Heart left ventricle (tissue), 16 donors: ENCODE measurements at places on chromosomes 3 and 15. TPM values are rescaled to one million over a fixed set of nuclear protein-coding genes. Genes with fewer than 3 reads are reported as not detected.

NGLY1 gene
- 18.5 TPM for total RNA-seq

MYZAP gene
- total RNA-seq: 1,040 TPM

SATB1 gene
- 39.9 TPM for total RNA-seq

MB21D2 gene
- total RNA-seq: 4.5 TPM

- H3K4me1 ChIP-seq: peaks cover 16% of the 10 kb centered on the region
- H3K4me3 ChIP-seq: no peak overlapping the region
- H3K27me3 ChIP-seq: no peaks in the 10 kb centered on the region
- no peaks in the 10 kb centered on the region for H3K36me3 ChIP-seq
- peak overlapping the region; percentile 14 for H3K27ac ChIP-seq
Observed at GRCh38 chr3:100257586-100257985, 3.2 kb upstream of the TBC1D23 start.

- no peak for DNase-seq
- no peaks in the 10 kb centered on the region for H3K27me3 ChIP-seq
- no peak overlapping the region for H3K27ac ChIP-seq
- no peaks in the 10 kb centered on the region for H3K4me1 ChIP-seq
- no peaks in the 10 kb centered on the region for H3K36me3 ChIP-seq
Observed at GRCh38 chr3:42276141-42277132, 10.5 kb upstream of the CCK start.

GRCh38 chr3:27633224-27633545 is 88.9 kb downstream of the EOMES start:
- no peak for DNase-seq
- no peaks in the 10 kb centered on the region for H3K36me3 ChIP-seq
- peak overlapping the region; percentile 17 for H3K27ac ChIP-seq
- H3K27me3 ChIP-seq: no peaks in the 10 kb centered on the region

DNA sequence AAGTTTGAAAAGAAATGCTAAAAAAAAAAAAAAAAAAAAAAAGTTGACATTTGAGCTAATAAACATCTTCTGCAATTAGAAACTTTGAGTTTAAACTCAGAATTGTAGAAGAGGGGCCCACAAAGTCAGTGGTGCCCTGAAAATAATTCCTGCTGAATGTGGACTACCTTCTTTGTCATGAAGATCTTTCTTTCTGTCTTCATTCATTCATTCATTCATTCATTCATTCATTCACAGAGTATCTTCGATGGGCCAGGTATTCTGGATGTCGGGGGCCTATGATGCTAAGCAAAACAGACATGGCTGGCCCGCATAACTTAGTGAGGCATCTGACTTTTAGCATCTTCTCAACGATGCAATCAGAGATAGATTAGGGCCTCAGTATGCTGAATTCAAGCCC is 24.6 kb downstream of the ETV5 start:
- H3K27ac ChIP-seq: no peak overlapping the region
- no peak for DNase-seq
- H3K4me1 ChIP-seq: no peaks in the 10 kb centered on the region
- no peak overlapping the region for H3K4me3 ChIP-seq
- H3K27me3 ChIP-seq: no peaks in the 10 kb centered on the region

- DNase-seq: no peak
- no peaks in the 10 kb centered on the region for H3K36me3 ChIP-seq
- no peak overlapping the region for H3K27ac ChIP-seq
- H3K4me3 ChIP-seq: no peak overlapping the region
- H3K4me1 ChIP-seq: no peaks in the 10 kb centered on the region
- H3K27me3 ChIP-seq: no peaks in the 10 kb centered on the region
Observed at GRCh38 chr3:148796799-148797198, 30.8 kb upstream of the CPB1 start.

DNA sequence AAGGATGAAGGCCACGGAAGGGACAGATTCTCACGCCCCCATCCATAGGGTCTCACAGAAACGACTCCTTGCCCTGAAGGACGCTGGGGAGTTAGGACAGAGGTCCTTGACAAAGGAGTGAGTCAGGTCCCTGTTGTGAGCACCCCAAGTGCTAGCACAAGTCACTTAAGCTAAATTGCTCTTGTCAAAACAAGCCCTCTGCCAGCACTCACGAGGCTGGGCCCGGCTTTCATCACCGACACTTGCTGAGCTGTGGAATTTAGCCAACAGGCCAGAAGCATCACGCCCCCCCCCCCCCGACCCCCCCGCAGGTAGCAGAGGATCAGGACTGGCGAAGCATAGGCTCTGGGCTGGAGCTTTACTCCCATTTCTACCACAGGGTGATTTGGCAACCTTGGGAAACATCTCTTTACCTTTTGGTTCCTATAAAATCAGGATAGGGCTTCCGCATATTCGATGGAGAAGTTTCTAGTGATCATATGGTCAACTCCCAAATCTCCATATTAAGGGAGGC is 75.4 kb downstream of the ADCY5 start:
- H3K4me1 ChIP-seq: peaks cover 46% of the 10 kb centered on the region
- H3K36me3 ChIP-seq: no peaks in the 10 kb centered on the region
- DNase-seq: peak; percentile 88
- H3K27me3 ChIP-seq: no peaks in the 10 kb centered on the region

GRCh38 chr15:91911844-91912243 is 58.3 kb downstream of the SLCO3A1 start:
- no peak overlapping the region for H3K27ac ChIP-seq
- H3K4me1 ChIP-seq: peaks cover 3% of the 10 kb centered on the region
- no peak for DNase-seq
- no peak overlapping the region for H3K4me3 ChIP-seq

- H3K36me3 ChIP-seq: peaks cover 14% of the 10 kb centered on the region
- no peaks in the 10 kb centered on the region for H3K27me3 ChIP-seq
- H3K4me1 ChIP-seq: no peaks in the 10 kb centered on the region
- H3K27ac ChIP-seq: no peak overlapping the region
- DNase-seq: no peak
- no peak overlapping the region for H3K4me3 ChIP-seq
Observed at GRCh38 chr3:45426161-45426560, 37.8 kb downstream of the LARS2 start.

GRCh38 chr3:46929324-46929723 is 47.2 kb downstream of the CCDC12 start:
- peaks cover 19% of the 10 kb centered on the region for H3K36me3 ChIP-seq
- no peaks in the 10 kb centered on the region for H3K27me3 ChIP-seq
- H3K4me1 ChIP-seq: peaks cover 98% of the 10 kb centered on the region
- peak; percentile 75 for DNase-seq
- H3K27ac ChIP-seq: peak overlapping the region; percentile 88

DNA sequence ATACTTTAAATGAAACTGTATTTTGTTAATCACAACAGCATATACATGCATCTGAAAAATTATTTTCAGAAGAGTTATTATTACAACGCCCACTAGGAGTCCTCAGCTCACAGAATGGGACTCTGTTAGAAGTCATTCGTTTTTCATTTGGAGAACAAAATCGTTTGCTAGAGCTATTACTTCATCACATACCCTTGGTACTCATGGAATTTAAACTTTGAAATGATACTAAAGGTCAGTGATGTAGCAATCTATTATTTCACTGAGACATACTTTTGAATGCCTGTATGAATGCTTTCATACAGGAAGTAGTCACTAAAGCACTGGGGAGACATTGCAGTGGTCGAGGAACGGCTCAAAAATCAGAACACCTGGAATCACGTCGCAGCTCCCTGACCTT is 198.1 kb downstream of the MBNL1 start:
- H3K4me3 ChIP-seq: no peak overlapping the region
- H3K27ac ChIP-seq: no peak overlapping the region
- H3K27me3 ChIP-seq: no peaks in the 10 kb centered on the region
- peaks cover 20% of the 10 kb centered on the region for H3K4me1 ChIP-seq
- DNase-seq: no peak
- H3K36me3 ChIP-seq: peaks cover 47% of the 10 kb centered on the region
